ENCODE measurements at places on chromosomes 6 and 20. TPM values are rescaled to one million over a fixed set of nuclear protein-coding genes. Genes with fewer than 3 reads are reported as not detected.

DNA sequence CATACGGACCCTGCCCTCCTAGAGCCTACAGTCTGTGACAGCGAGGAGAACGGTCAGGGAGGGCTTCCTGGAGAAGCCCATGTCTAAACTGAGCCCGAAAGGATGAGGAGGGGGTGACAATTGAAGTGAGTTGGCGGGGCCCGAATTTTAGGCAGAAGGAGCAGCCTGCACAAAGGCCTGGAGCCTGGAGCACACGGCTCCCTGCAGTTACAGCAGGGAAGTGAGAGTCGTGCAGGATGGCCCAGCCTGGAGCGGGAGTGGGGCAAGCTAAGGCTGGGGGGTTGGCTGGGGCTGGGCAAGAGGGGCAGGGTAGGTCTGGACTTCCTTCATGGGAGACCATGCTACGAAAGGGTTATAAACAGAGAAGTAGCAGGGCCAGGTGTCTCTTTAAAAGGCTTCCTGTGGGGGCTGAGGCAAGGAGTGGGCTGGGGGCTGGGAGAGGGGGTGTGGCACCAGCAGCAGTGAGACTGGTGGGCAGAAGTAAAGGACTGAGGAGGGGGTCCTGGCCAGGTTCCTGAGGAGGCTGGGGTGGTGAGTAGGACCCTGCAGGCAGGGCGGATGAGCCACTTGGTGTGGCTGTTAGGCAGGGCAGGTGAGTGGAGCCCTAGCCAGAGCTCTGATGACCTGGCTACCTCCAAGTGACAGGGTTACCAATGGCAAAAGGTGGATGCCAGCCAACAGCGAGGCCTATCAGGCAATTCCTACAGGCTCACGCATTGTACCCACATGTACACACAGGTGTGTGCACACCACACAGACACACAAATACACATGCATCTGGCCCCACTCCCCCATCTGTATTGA lies 119.2 kb downstream of the MRPL14 start:
- no peak for DNase-seq

DNA sequence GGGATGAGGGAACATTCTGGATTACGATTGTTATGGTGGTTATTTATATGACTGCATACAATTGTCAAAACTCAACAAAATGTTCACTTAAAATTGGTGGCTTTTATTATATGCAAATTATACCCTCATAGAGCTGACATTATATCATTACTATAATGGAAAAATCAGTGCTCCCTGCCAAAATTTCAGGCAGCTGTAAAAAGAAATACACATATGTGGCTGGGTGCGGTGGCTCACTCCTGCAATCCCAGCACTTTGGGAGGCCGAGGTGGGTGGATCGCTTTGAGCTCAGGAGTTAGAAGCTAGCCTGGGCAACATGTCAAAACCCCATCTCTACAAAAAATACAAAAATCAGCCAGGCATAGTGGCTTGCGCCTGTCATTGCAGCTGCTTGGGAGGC lies 75.8 kb upstream of the SULF2 start:
- DNase-seq: no peak

DNA sequence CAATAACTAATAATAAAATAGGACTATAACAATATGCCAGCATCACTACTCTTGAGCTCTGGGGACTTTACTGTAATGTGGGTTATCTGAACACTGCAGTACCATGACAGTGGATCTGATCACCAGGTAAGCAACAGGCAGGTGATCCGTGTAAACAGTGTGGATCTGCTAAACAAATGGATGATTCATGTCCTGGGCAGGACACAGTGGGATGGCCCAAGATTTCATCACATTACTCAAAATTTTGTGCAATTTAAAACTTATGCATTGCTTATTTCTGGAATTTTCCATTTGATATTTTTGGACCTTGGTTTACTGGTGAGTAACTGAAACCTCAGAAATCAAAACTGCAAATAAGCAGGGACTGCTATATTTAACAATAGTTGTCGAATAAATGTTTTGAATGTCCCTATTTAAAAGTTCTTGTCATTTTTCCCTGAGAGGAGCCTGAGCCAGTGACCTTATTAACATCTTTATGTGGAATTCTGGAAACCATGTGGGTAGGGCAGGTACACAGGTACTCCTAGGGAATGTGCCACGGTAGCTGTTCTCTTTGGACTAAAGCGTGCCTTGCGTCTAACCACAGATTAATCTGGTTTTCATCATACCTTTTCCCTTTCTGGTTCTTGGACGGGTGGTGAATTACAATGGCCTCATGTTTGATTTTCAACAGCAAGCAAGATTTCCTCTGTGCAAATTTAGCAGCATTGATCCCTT lies 214.5 kb upstream of the SASH1 start:
- no peak for DNase-seq

GRCh38 chr6:148508401-148509041 lies 165.9 kb downstream of the SASH1 start:
- DNase-seq: no peak

- no peak for DNase-seq
These were observed 33.2 kb downstream of the SLC2A10 start for GRCh38 chr20:46742669-46743045.

DNA sequence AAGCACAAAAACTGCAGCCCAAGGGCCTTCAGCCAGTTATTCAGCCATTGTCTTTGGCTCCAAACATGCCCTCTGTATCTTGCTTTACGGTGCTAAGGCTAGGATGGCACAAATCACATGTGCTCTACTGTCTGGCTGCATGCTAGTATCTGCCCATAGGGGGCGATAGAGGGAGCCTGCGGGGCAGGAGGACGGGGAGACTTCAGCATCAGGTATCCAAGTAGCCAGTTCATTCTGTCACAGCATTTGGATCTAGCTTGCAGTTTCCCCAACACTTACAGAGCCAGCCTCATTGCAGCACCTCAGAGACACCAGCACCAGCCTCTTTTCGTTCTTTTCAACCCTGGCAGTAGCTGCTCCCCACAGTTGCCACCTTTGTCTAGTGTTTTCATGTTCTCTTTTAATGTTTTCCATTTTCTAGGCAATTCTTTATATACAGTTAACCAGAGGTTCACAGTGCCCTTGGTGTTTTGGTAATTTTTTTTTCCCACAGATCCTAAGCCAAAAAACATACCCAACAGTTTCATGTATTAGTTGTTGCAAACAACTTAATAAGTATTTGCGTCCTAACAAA lies 705.9 kb downstream of the PTPRT start:
- peak; percentile 8 for DNase-seq

GRCh38 chr6:52136934-52137467 lies 49.2 kb upstream of the IL17A start:
- DNase-seq: no peak

- no peak for DNase-seq
These were observed 842.1 kb upstream of the ADGRB3 start for GRCh38 chr6:67792996-67793395.

Gene RFX6
- not detected for total RNA-seq

Gene NKX2-2
- not detected for total RNA-seq

Gene CAGE1
- not detected for total RNA-seq
